Esophagus squamous epithelium (tissue), 5 donors: ENCODE measurements at places on chromosomes 6 and 20.

GRCh38 chr6:24283043-24283985 is 74.5 kb downstream of the DCDC2 start:
- H3K27me3 ChIP-seq = no peaks in the 10 kb centered on the region
- no peaks in the 10 kb centered on the region for H3K36me3 ChIP-seq
- DNase-seq = no peak
- H3K27ac ChIP-seq = no peak overlapping the region
- peak overlapping the region; percentile 33 for H3K4me3 ChIP-seq
- H3K4me1 ChIP-seq = peaks cover 11% of the 10 kb centered on the region

GRCh38 chr20:41784209-41784958 is 166.2 kb upstream of the CHD6 start:
- H3K36me3 ChIP-seq = no peaks in the 10 kb centered on the region
- no peak overlapping the region for H3K4me3 ChIP-seq
- H3K27ac ChIP-seq = no peak overlapping the region
- no peak for DNase-seq
- no peaks in the 10 kb centered on the region for H3K4me1 ChIP-seq

DNA sequence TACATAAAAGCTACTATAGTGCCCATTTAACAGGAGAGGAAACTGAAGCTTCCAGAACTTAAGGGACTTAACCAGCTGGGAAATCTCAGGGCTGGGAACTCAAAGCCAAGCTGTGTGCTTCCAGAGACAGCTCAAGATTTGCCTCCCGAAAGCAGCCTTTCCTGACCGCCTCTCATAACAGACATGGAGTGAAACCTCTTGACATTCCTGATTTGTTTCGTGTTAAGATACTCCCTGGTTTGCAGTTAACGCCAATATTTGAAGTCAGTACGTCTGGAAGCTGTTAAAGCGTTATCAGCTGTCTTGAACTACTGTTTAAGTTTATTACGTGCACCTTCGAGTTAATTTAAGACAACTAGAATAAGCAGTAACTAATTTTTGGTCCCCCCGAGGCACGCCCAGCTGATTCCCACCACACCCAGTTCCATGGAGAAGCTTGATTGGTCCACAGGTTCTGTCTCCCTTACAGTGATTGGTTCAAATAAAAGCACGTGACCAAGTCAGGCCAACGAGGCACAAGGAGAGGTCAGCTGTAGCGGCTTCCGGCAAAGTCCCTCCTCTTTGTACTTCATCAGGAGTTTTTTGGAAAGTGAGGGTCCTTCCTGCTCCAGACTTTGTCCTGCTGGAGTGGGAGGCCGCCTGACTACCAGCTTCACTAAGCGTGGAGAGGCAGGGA is 8.9 kb upstream of the TCP11 start:
- no peak overlapping the region for H3K4me3 ChIP-seq
- no peaks in the 10 kb centered on the region for H3K27me3 ChIP-seq
- H3K27ac ChIP-seq = no peak overlapping the region
- H3K36me3 ChIP-seq = no peaks in the 10 kb centered on the region

DNA sequence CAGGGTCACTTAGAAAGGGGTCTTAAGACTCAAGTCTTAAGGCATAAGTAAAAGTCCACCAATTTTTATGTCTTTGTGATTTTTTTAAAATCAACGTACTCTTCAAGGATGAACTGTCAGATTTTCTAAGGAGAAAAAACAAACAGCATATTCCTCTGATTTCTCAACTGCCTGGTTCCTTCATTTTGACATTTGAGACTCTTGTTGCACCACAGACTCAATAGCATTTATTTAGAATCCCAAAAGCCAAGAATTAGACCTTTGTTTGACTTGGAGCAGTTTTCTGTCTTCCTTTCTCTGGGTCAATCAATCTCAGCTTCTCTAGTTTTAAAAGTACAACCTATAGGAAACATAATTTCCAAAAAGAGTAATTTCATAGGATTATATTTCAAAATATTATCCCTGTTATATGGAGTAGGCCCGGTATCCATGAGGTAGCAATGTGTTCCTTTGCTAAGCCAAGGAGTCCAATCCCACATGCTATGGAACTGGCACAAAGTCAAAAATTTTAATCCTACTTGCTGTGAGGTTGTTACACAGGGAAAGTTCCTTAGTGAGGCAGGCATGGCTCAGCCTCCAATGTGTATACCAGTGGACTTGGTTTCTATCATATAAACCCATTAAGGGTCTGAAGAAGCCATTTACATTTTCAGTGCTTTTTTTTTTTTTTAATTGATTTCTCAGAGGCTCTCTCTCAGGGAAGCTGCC is 405.7 kb downstream of the KIF16B start:
- no peaks in the 10 kb centered on the region for H3K36me3 ChIP-seq
- H3K27ac ChIP-seq = no peak overlapping the region
- no peaks in the 10 kb centered on the region for H3K27me3 ChIP-seq

GRCh38 chr6:47235964-47236760 is 73.5 kb downstream of the TNFRSF21 start:
- no peaks in the 10 kb centered on the region for H3K4me1 ChIP-seq
- no peaks in the 10 kb centered on the region for H3K36me3 ChIP-seq
- H3K27me3 ChIP-seq = no peaks in the 10 kb centered on the region
- no peak overlapping the region for H3K4me3 ChIP-seq

- DNase-seq = no peak
- no peaks in the 10 kb centered on the region for H3K36me3 ChIP-seq
- H3K4me1 ChIP-seq = peaks cover 6% of the 10 kb centered on the region
- H3K4me3 ChIP-seq = no peak overlapping the region
These were observed 1.7 kb upstream of the TMEM170B start for GRCh38 chr6:11535801-11536230.

DNA sequence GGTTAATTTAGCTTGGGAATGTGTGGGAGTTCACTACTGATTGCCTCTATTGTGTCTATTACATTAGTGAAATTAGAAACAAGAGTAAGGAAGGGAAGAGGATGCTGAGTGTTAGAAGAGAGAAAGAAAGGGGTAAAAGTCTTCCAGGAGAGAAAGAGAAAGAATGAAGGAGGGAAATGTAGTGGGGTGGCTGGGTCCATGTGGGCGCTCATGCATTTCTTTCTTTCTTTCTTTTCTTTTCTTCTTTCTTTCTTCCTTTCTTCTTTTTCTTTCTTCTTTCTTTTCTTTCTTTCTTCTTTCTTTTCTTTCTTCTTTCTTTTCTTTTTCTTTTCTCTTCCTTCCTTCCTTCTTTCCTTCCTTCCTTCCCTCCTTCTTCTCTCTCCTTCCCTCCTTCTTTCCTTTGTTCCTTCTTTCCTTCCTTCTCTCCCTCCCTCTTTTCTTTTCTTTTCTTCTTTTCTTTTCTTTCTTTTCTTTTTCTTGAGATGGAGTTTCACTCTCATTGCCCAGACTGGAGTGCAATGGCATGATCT is 16.2 kb upstream of the SALL4 start:
- H3K27me3 ChIP-seq = no peaks in the 10 kb centered on the region
- no peak overlapping the region for H3K4me3 ChIP-seq
- H3K36me3 ChIP-seq = no peaks in the 10 kb centered on the region
- no peak overlapping the region for H3K27ac ChIP-seq
- no peaks in the 10 kb centered on the region for H3K4me1 ChIP-seq

GRCh38 chr20:46365487-46366220 is 40.8 kb downstream of the ELMO2 start:
- no peak overlapping the region for H3K27ac ChIP-seq
- H3K4me1 ChIP-seq = peaks cover 29% of the 10 kb centered on the region
- H3K27me3 ChIP-seq = no peaks in the 10 kb centered on the region
- no peak for DNase-seq

DNA sequence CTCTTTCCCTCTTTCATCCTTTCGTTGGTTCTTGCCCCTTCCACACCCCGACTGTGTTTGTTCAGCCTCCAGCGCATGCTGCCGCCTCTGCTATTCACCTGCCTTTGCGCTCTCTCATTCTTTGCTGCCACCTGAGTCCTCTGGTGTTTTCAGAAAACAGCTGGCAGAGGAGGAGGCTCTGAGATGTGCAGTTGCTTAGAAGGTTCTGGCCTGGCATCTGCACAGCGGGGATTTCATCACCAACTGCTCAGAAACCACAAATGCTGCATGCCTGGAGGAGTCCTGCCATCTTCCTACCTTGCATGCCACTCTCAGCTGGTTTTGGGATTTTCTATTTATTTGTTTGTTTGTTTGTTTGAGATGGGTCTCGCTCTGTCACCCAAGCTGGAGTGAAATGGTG is 39.2 kb upstream of the CLDN20 start:
- no peaks in the 10 kb centered on the region for H3K27me3 ChIP-seq
- no peaks in the 10 kb centered on the region for H3K36me3 ChIP-seq
- DNase-seq = no peak
- no peak overlapping the region for H3K4me3 ChIP-seq
- no peak overlapping the region for H3K27ac ChIP-seq
- peaks cover 7% of the 10 kb centered on the region for H3K4me1 ChIP-seq

GRCh38 chr6:98834060-98835031 is at the start of gene POU3F2:
Gene POU3F2, plus strand, starts transcription at chr6:98834574. Its CDS starts 300 bp downstream, at chr6:98834874.
- no peaks in the 10 kb centered on the region for H3K36me3 ChIP-seq
- peaks cover 60% of the 10 kb centered on the region for H3K4me1 ChIP-seq
- peak within 1 kb of the TSS; percentile 25 for H3K4me3 ChIP-seq

GRCh38 chr20:10218536-10219451 is at the start of gene SNAP25:
Gene SNAP25, plus strand, starts transcription at chr20:10218830. Its CDS starts 56,662 bp downstream, at chr20:10275492.
- H3K27me3 ChIP-seq = peaks cover 9% of the 10 kb centered on the region
- no peaks in the 10 kb centered on the region for H3K36me3 ChIP-seq
- peaks cover 5% of the 10 kb centered on the region for H3K4me1 ChIP-seq
- peak within 1 kb of the TSS; percentile 20 for H3K4me3 ChIP-seq
- DNase-seq = no peak
- H3K27ac ChIP-seq = peak within 1 kb of the TSS; percentile 50

DNA sequence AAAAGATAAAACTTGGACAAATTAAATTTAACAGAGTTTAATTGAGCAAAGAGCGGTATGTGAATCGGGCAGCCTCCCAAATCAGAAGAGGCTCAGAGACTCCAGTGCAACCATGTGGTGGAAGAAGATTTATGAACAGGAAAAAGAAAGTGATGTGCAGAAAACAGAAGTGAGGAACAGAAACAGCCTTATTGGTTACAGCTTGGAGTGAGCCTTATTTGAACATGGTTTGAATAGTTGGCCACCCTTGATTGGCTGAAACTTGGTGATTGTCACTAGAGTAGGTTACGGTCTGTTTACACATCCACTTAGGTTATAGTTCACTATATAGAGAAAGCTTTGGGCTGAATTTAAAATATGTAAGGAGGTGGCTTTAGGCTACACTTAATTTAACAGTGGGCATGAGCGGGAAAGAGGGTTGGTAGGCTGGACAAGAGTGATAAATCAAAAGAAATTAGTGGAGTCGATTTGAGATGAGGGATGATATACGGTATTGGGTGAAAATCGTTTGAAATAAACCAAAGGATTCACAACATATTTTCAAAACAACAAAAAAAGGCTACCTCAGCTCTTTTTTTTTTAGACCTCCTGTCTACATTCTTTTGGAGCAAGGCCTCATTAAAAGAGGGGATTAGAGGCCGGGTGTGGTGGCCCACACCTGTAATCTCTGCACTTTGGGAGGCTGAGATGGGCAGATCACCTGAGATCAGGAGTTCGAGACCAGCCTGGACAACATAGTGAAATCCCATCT is 84.3 kb upstream of the PREP start:
- no peak overlapping the region for H3K4me3 ChIP-seq
- H3K4me1 ChIP-seq = peaks cover 24% of the 10 kb centered on the region
- no peaks in the 10 kb centered on the region for H3K27me3 ChIP-seq
- H3K27ac ChIP-seq = no peak overlapping the region
- no peak for DNase-seq
- no peaks in the 10 kb centered on the region for H3K36me3 ChIP-seq

GRCh38 chr6:167399599-167399998 is 74.7 kb downstream of the TTLL2 start:
- no peaks in the 10 kb centered on the region for H3K36me3 ChIP-seq
- no peak for DNase-seq
- H3K4me1 ChIP-seq = no peaks in the 10 kb centered on the region
- H3K4me3 ChIP-seq = no peak overlapping the region

DNA sequence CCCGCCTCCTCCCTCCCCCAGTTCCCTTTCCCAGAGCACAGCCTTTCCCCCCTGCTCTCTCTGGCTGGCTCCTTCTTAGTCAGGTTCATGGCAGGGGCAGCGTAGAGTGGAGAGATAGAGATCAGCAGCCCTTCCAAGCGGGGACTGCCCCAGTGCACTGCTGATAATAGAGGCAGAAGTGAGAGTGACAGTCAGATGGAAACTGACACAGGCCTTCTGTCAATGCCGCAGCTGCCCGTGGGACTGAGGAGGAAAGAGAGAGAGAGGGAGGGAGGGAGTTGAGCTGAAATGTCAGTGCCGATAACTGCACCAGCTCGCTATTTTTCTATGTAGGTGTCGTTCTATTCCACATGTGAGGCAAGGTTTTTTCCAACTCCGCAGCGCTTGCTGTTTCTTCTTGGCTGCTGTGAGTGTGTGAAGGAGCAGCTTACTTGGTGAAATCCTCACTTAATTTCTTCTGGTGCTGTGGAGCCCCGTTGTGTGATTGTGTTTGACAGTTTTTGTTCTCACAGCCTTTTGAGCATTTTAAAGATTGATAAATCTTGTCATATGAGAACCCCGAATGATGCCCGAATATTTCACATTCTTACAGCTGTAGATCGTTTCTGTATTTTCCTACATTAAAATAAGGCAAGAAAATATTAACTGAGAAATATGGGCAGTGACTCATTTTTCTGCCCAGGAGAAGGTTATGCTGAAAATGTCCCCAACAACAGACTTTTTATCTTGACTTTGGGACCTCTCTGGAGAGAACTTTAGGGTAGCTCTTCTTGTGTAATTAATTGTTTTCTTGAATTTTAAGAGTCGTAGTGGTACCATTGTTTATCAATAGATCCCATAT is 386.4 kb upstream of the MMS22L start:
- peak overlapping the region; percentile 8 for H3K4me3 ChIP-seq
- H3K36me3 ChIP-seq = no peaks in the 10 kb centered on the region
- H3K27me3 ChIP-seq = no peaks in the 10 kb centered on the region

GRCh38 chr20:47857569-47858464 is 72.5 kb upstream of the SULF2 start:
- H3K4me1 ChIP-seq = peaks cover 11% of the 10 kb centered on the region
- no peak for DNase-seq
- H3K4me3 ChIP-seq = no peak overlapping the region
- no peaks in the 10 kb centered on the region for H3K27me3 ChIP-seq
- no peaks in the 10 kb centered on the region for H3K36me3 ChIP-seq

DNA sequence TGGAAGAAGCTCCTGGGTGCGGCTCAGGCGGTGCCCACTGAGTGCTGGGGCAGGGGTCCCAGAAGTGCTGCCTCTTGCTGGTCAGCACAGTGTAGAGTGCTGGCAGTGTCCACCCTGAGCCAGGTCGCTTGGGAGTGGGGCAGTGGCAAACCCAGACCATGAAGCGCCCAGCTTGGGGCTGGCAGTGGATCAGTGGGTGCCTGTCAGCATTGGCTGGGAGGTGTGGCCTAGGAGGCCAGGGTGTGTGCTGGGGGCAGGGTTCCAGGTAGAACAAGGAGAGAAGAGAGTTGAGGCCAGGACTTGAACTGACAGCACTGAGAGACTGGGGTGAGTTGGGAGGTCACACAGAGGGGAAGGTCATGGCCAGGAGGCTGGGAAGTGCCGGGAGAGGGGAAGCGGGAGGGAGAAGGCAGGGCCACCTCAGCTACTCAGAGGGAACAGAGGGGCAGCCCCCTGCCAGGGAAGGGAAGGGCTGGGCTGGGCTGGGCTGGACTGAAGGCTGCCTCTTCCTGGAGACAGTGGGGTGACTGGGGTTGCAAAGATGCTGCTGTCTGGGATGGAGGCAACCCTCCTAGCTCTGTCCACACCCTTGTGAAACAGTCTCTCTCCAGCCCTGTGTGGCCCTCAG is 4.1 kb downstream of the TCEA2 start:
- H3K36me3 ChIP-seq = peaks cover 14% of the 10 kb centered on the region
- H3K4me1 ChIP-seq = peaks cover 48% of the 10 kb centered on the region
- no peak for DNase-seq
- no peak overlapping the region for H3K27ac ChIP-seq
- no peaks in the 10 kb centered on the region for H3K27me3 ChIP-seq
